ENCODE measurements at places on chromosomes 6 and 20.

DNA sequence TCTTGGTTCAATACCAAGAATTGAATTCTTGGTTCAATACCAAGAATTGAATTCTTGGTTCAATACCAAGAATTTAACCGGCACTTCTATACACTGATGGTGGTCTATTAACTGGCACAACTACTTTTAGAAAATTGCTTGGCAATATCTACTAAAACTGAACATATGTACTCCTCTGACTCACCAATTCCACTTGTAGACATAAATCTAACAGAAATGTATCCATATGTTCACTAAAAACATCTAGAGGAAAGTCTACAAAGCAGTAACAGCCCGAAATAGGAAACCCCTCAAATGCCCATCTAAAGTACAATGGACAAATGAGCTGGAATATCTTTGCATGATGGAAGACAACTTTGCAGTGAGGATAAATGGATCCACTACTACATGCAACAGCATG, 71.9 kb downstream of the KIF16B start:
- DNase-seq = no peak

GRCh38 chr20:4815628-4816027, 93.9 kb downstream of the PRND start:
- DNase-seq = no peak

DNA sequence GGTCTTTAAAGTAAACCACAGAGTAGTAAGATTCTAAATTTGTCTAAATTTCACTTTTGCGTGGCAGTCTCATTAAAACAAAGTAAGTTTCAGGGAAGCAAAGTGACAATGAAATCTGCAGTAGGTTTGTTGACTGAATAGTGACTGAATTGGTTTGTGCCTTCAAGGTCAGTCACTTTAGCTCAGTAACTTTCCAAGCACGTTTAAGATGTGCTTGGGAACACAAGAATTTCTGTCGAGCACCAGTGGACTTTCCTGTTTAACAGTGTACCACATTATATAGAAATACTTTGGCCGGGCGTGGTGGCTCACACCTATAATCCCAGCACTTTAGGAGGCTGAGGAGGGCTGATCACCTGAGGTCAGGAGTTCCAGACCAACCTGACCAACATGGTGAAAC, 1.7 kb upstream of the CD24 start:
- DNase-seq = no peak

GRCh38 chr6:98924647-98925046, 23.1 kb downstream of the FBXL4 start:
- no peak for DNase-seq

DNA sequence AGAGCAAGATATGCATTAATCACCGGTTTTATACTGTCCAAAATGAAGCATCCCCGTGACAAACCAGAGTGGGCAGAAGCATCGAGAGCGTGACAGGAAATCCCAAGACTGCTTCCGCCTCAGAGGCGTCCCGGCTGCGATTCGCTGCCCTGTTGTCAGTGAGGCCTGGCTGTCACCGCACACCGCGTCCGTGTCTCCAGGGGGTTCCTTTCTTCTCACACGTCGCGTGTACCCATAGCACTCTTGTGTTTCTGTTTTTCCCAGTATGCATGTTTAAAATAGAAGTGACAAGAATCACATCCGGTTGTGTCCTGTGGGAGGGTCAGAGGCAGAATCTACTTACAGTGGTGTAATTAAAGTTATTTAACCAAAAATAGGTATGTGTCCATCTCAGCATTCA, 8.3 kb upstream of the ADRM1 start:
- peak; percentile 37 for DNase-seq

DNA sequence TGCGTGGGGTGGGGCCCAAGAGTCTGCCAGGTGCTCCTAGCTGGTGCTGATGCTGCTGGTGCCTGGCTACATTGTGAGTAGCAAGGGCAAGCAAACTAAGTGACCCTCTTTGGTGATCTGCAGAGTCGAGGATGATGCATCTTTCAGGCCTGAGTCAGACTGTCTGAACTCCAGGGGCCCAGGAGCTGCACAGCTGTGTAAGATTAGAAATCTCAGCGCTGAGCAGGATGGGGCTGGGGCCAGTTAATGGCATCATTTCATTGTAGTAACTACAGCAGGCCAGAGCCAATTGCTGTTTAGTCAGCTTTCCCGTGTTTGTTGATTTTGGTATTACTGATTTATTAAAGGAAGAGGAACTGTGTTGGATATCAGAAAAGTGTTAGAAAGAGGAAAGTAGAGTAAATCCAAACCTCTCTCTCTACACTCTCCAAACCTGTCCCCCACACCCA, 365.2 kb downstream of the PAX1 start:
- no peak for DNase-seq

- no peak for DNase-seq
These were observed 271.9 kb upstream of the AGPAT4 start for GRCh38 chr6:161545741-161546140.

GRCh38 chr6:28254121-28254519, 2.1 kb upstream of the ZKSCAN4 start:
- no peak for DNase-seq

- peak; percentile 26 for DNase-seq
These were observed 23.8 kb downstream of the ANKS1A start for GRCh38 chr6:34912715-34913464.

GRCh38 chr6:27834384-27834783, 77.8 kb downstream of the OR2B2 start:
- no peak for DNase-seq

DNA sequence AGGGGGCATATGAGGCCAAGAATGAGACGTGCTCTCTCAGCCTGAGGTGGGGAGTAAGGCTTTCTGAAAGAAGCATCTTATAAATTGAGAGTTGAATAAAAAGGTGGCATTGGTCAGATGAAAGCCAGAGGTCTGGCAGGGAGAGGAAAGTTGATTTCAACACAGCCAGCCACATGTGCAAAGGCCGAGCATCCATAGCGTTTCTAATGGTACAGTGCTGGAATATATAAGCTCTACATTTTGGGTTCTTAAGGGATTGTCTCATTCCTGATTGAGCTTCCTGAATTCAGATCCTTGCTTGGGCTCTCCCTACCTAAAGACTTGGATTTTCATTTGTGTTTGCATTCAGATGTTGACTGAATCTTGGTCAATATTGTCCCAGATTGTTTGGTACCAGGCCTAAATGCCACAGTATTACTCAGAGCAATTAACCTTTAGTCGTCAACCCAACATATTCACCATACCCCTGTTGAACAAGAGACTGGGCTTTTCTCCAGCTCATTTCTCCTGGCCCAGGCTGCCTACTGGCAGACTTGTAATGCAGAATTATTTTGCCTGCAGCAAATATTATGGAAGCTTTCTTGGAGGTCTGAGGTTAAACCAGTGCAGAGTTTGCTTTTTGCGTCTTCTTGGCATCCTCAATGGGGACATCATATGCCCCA, 14.5 kb upstream of the BCAS1 start:
- no peak for DNase-seq

DNA sequence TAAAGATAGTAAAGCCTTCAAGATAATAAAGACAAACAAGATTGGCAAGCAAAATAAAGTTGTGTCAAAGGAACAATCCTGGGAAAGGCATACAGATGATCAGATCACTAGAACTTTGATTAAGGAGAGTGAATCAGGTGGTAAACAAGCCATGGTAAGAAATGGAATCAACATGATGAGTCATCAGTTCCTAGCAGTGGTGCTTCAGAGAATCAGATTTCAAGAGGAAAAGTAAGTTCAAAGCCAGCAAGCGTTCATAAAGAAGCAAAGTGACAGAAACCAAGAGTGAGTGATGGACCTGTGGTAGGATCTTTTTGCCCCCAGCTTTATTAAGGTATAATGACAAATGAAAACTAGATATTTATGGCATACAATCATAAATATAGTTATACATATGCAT, 340.4 kb downstream of the TPBG start:
- DNase-seq = no peak

DNA sequence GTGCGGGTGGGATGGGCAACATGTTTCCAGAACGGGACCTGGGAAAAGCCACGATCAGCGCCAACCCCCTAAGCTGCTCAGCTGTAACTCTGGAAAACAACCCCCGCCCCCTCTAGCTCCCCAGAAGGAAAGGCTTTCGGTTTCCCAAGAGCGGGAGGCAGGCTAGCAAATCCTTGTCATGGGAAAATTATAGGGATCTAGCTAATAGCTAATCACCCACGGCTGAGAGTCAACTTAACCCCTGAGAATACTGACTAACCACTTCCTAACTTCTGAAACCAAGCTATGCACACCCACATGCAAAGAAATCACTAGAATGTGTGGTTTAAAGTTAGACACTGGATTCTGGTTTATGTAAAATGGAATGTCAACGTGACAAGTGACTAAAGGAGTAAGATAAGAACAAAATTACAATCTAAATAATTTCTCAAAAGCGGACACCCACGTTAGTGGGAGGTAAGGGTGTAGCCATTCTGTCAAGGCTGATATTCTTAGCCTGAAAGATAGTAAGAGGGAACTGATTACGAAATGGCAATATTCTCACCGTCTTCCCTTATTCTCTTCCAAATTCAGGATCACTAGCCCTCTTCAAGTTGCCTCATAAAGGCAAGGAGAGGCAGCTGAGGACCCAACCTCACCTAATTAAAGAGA, 20.1 kb downstream of the JAG1 start:
- DNase-seq = no peak

- no peak for DNase-seq
These were observed 52.3 kb upstream of the MLN start for GRCh38 chr6:33856031-33856590.
